ENCODE measurements at places on chromosomes 16 and 17. TPM values are rescaled to one million over a fixed set of nuclear protein-coding genes. Genes with fewer than 3 reads are reported as not detected.

Gene ORC6
- total RNA-seq, result 10.5 TPM

Gene CBX8
- 4.9 TPM for total RNA-seq

Gene CIITA
- 12.7 TPM for total RNA-seq

Gene CCL7
- total RNA-seq, result not detected

Gene GTF3C1
- total RNA-seq, result 88.8 TPM

Gene KRTAP1-5
- not detected for total RNA-seq

Gene KCNJ18
- total RNA-seq, result not detected
